ENCODE measurements at places on chromosomes 2 and 18. TPM values are rescaled to one million over a fixed set of nuclear protein-coding genes. Genes with fewer than 3 reads are reported as not detected.

ANKRD30BL gene
- total RNA-seq: 1.4 TPM

LYPD1 gene
- 57.0 TPM for total RNA-seq

PLCD4 gene
- 6.7 TPM for total RNA-seq

AKAIN1 gene
- total RNA-seq: not detected

MOGAT1 gene
- not detected for total RNA-seq

CCDC68 gene
- 9.3 TPM for total RNA-seq

LIMS4 gene
- total RNA-seq: 4.4 TPM

AQP12B gene
- 0.58 TPM for total RNA-seq

UPP2 gene
- total RNA-seq: 2.4 TPM

FBXO48 gene
- total RNA-seq: 0.53 TPM

NYAP2 gene
- total RNA-seq: 0.12 TPM

SLC5A7 gene
- 0.53 TPM for total RNA-seq

ZDBF2 gene
- 16.9 TPM for total RNA-seq

UGT1A5 gene
- not detected for total RNA-seq

TP53I3 gene
- total RNA-seq: 42.1 TPM

DES gene
- total RNA-seq: 582 TPM

NOSTRIN gene
- 25.3 TPM for total RNA-seq

PCGF1 gene
- 8.9 TPM for total RNA-seq

TRABD2A gene
- total RNA-seq: 1.1 TPM

ONECUT2 gene
- 0.06 TPM for total RNA-seq

TMEM17 gene
- 4.3 TPM for total RNA-seq

SPP2 gene
- not detected for total RNA-seq

NFATC1 gene
- 13.8 TPM for total RNA-seq

TRIM54 gene
- total RNA-seq: 10.4 TPM

YWHAQ gene
- 263 TPM for total RNA-seq

GKN2 gene
- total RNA-seq: 0.53 TPM

GPN1 gene
- 34.9 TPM for total RNA-seq

LDLRAD4 gene
- total RNA-seq: 43.7 TPM

FNDC4 gene
- 6.8 TPM for total RNA-seq

LCT gene
- total RNA-seq: 0.06 TPM

NGEF gene
- 1.7 TPM for total RNA-seq

ZNF892 gene
- total RNA-seq: 10.2 TPM

AQP4 gene
- 0.93 TPM for total RNA-seq

LHCGR gene
- 1.3 TPM for total RNA-seq

CD8B gene
- total RNA-seq: 0.88 TPM

MDH1B gene
- 7.0 TPM for total RNA-seq

RNU2-63P gene
- 29.7 TPM for total RNA-seq

PCBP1 gene
- 138 TPM for total RNA-seq

NEURL3 gene
- total RNA-seq: 16.9 TPM

RNF125 gene
- 5.3 TPM for total RNA-seq

All from metanephros (tissue), 2 donors.